Activated naive CD8-positive, alpha-beta T cell treated with anti-CD3 and anti-CD28 coated beads, Interleukin-2, amount 50 U/mL, for 16 hours (primary cell): ENCODE measurements at places on chromosomes 4 and X.

DNA sequence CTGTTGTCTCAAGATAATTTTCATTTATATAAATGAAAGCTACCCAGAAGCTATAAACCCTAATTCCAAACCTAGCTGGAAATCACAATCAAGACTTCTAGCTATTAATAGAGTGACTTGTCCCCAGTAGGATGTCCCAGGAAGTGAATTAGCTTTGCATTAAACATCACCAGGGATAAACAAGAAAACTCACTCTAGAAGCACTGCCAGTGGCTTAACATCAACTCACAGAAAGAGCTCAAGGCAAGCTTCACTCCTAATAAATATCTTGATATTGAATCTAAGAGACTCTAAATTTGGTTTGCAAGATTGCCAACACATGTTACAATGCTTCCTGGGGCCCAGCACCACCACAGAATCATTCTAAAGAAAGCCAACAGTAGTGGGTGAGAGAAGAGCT lies 468.7 kb upstream of the FAM241A start:
- no peak for DNase-seq

GRCh38 chr4:144580430-144580829 lies 65.5 kb upstream of the HHIP start:
- DNase-seq = no peak

DNA sequence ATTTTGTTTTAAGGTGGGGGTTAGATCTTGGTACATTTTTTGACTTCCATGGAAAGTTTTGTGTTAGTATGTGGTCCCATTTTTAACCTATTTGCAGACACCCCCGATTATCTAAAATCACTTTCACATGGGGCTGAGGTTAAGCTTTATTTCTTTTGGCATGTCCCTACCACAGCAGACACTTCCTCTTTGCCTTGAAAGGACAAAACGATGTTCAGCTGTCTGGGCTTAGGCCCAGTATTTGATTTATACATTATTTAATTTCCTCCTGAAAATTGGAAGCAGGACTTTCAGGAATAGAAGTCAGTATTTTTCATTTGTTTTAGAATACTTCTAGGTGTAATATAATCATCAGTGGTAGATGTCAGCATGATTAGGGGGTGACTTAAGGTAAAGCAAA lies 112.4 kb upstream of the SPRY1 start:
- DNase-seq = no peak

DNA sequence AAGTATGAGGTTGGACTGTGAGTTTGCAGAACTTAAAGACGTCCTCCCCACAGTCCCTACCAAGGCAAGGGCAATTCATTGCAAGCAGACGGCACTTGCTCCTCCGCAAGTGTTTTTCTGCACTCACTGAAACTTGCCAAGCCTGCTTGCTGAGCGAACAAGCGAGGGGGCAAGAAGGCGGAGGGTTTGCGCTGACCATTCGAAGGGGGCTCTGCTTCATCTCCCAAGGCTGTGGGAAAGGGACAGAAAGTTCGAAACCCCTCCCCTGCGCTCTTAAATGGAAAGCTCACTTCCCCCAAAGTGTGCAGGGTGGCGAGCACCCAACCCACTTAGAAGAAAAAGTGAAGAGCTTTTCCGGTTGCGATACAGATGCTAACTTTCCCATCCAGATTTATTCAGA lies 1.4 kb downstream of the MID1 start:
- no peak for DNase-seq

DNA sequence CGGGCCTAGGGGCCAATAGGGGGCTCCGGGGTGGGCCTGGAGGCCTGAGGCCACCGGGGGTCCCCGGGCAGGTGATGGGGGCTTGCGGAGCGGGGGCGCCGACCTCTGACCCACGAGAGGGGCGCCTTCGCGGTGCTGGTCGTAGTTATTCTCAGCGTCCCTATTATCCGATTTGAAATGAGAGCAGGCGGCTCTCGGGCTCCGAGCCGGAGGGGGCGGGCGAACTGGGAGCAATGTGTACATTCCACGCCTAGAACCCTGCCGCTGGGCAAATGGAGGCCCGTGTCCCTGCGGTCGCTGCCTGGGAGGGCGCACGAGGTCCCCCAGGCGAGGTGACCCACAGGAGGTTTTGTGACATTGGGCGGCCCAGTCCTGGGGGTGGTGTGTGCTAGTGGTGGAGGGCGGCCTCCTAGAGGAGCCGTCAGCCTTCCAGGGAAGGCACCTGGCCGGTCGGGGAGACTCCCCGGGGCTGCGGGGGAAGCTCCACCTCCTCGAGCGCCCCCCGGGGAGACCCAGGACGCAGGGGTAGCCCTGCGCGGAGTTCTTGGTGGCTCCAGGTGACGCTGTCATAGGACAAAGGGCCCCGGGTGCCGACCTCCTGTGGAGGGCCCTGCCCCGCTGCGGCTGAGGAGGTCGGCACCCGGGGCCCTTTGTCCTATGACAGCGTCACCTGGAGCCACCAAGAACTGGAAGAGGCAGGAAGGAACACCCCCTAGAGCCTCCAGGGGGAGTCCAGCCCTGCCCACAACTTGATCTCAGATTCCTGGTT lies 102.6 kb upstream of the PRKX start:
- DNase-seq = no peak
